NCI-H1436 treated with DMSO at 0.1 percent for 48 hours (cell line): ENCODE measurements at places on chromosomes 4 and X.

GRCh38 chrX:42375086-42375485 lies 402.9 kb downstream of the PPP1R2C start:
- no peak for DNase-seq

DNA sequence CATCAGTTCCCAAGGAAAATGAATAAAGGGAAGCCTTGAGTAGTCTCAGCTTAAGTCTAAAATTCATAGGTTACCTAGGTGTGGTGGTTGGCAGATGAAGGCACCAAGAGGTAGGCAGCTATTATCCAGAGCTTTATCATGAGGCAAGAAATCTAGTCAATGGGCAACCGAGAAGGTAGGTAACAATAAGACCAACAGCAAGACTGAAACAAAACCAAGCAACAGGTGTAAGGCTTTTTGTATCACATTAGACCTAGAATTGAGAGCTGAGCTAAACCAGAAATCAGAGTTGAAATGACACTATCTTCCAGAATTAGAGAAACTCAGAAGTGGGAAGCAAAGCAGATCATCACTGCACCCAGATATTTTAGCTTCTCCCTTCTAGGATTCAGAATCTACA lies 117.1 kb downstream of the CAMK2D start:
- no peak for DNase-seq

DNA sequence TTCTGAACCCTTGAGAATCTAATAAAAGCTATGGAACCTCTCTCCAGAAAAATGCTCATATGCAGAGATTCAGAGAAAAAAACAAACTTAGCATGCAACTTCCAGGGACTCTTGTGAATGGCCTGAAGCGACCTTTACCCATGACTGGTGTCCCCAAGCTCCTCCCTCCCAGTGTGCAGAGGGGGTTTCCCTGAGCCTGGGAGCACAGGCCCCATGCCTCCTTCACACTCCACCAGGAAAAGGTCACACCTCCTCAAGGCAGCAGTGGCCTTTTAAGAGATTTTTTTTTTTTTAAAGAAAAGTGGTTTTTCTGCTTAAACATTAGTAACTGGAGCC lies 13.3 kb upstream of the UBA6 start:
- no peak for DNase-seq

- no peak for DNase-seq
Measured at GRCh38 chrX:44431194-44431593, 87.7 kb upstream of the EFHC2 start.

- DNase-seq = no peak
Measured at GRCh38 chr4:153773236-153773690, 13.4 kb upstream of the RNF175 start.

DNA sequence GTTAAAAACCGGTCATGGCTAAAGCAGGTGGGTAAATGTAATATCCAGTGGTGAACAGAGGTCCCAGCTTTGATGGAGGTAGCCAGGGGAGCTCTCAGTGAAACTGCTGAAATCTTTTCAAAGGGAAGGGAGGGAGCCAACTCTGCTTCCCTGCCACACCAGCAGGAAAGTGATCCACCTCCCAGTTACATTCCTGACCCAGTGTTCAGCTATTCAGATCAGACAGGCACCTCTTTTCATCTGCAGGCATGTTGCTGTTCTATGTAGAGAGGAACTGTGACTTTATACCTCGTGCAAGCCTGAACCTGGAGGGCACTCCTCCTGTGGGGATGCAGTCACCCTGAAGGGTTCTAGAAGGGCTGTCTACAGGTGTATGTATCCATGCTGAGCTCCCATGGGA lies 37.6 kb downstream of the DCLK2 start:
- DNase-seq = no peak

DNA sequence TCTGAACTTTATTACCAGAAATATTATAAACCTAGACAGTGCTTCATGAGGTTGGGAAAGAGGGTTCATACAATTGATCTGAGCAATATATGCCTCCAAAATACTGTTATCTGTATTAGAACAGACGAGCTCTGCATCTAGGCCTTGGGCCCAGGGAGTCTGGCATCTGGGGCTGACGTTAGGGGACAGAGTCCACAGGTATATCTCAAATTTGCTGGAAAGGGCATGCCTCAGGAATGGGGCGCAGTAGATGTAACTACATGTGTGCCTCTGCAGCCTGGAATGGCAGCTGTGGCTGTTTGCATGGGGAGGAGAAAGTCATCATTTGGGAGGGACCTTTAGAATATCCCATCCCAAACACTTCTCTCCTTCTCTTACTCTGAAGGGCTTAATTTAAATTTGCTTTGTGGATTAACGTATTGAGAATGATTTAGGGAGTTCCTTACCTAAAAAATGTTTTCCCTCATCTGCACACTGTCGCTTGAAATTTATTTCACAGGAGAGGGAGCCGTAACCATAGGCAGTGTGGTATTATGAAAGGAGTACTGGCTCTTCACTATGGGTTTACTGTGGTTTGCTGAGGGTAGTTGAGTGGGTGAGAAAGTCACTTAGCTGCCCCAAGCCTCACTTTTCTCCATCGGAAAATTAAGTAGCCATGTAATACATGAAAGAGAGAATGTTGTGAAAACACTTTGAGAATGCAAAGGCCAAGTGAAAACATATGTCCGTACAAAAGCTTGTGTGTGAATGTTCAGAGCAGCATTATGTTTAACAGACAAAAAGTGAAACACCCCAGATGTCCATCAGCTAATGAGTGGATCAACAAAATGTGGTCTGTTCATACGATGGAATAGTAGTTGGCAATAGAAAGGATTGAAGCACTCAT lies 5.9 kb downstream of the ADD1 start:
- DNase-seq = no peak
